ENCODE measurements at places on chromosomes 6 and 20.
A peak's percentile ranks its signal among the peaks of the same experiment; 100 is the strongest.

DNA sequence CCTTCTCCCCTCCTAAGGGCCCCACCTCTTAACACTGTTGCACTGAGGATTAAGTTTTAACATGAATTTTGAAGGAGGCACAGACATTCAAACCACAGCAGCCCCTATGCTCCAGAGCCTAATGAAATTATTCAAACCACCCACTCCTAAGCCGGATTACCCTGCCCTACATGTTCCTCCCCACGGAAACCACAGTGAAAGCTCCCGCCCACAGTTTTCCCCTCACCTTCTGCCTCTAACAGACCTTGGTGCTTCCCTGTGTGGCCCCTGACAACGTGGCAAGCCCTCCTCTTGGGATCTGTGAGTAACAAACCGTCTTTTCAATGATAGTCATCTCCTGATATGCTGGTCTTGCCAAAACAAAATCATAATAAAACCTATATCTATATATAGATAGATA lies 74.8 kb downstream of the RIN2 start:
- DNase-seq: no peak

DNA sequence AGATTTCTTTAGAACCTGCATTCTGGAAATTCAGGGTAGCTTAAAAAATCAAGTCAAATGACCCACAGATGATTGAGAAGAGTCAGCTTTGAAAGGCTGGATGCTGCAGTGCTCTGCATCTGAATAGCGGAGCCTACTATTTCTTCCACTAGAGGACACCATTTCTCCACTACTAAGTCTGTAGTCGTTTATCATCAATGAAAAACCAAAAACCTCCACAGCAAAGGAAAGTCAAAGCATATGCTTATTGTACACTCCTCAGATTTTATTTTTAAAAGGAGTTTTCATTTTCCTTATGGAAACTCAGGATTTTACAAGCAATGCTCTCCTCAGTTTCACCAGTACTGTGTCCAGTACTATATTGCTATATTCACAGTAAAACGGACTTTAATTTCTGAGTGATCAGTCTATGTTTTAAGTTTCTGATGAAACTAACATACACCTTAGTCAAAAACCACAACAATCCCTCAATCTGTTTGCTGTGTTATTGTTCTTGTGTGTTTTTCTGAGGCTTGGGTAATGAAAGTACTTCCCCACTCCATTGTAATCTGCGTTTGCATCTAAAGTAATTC lies 50.5 kb upstream of the ENPP5 start:
- peak; percentile 7 for DNase-seq

DNA sequence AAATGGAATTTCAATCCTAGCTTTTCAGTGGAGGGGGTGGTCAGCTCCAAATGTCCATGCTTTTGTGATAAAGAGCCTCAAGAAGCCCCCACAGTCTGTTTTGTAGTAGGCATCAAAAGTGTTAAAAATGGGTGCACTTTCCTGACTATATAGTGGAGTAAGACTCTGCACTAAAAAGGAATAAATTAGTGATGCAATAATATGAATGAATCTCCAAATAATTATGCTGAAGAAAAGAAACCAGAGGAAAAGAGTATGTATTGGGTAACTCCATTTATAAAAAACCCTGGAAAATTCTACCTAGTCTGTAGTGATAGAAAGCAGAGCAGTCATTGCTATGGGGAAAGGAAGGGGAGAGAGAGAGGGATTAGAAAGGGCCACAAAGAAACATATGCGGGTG lies 310.4 kb upstream of the SUPT3H start:
- no peak for DNase-seq

DNA sequence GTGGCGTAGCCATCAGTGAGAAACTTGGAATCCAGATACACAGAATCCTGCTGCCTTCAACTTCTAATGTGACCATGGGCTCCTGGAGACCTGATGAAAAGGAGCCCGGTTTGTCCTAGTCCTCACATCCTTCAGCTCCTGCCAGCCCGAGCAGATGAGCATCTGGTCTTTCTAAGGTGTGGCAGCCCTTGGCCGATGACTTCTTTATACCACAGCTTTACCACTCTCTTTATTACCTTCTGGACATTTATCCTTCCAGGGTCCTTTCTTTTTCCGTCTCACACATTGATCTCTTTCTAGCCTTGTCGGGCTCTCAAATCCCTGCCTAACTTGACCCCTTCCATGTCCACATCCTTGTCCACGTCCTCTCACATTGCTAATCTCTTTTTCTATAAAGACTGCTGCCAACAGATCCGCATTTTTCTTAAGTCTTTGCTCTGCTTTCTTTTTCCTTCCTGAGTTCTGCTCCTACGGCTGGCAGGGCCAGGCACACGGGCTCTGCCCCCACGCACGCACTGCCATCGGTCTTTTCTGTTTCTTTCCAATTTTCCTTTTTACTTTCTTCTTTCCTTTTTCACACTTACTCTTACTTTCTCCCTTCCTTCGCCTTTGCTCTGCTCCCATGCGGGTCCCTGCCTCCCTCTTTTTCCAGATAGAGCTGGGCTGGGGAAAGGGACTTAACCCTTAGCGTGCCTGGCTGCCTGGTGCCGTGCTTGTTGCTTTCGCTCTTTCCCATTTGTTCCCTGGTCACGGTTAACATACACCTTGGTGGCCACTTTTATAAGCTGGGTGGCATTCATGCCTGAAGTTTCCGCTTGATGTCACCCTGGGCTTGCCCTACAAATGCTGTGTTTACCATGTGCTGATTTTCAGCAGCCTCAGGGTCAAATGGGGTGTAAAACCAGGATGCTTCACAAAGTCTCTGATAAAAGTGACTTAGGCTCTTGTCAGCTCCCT lies 9.4 kb upstream of the GMPR start:
- DNase-seq: no peak

DNA sequence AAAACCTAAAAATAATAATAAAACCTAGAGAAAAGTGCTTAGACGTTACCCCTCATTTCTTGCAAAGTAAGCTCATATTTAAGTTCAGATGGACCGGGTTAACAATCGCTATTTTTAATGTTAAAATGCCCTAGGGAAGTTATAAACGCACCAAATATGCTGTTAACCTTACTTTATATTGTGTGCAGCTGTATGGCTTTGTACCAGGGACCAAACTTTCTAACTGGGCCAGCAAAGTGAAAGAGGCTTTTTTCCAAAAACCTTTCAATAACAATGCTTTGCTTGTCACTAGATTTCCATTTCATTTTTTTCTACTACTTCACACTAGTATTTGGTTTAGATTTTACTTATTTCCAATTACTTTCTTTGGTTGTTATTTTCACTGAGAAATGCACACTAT lies 248.5 kb downstream of the FOXC1 start:
- no peak for DNase-seq
